ENCODE measurements at places on chromosomes 2 and 18.

- DNase-seq: no peak
These were observed 131.0 kb downstream of the ALPK2 start for GRCh38 chr18:58497845-58498244.

DNA sequence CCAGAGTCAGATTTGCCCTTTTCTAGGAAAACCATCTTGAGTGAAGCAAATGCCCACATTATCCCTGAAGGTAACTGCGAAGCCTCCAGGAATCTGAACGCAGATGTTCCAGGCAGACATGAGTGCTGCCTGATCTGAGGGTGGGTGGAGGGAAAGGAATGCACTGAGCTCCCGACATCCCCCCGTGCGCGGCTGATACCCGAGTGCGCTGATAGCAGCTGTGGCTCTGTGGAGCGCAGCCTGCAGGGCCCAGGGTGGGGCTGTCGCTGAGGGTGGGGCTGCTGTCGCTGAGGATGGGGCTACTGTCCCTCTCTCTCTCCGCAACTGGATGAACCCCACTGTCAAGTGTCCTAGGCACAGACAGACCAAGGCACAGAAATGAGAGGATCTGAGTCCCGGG is 82.4 kb downstream of the GFPT1 start:
- DNase-seq: no peak

- no peak for DNase-seq
These were observed 32.2 kb downstream of the LINC00305 start for GRCh38 chr18:64116571-64117175.

- DNase-seq: no peak
These were observed 8.4 kb upstream of the NR4A2 start for GRCh38 chr2:156340804-156341451.

- no peak for DNase-seq
These were observed 122.6 kb downstream of the PLEKHA3 start for GRCh38 chr2:178602901-178603300.

DNA sequence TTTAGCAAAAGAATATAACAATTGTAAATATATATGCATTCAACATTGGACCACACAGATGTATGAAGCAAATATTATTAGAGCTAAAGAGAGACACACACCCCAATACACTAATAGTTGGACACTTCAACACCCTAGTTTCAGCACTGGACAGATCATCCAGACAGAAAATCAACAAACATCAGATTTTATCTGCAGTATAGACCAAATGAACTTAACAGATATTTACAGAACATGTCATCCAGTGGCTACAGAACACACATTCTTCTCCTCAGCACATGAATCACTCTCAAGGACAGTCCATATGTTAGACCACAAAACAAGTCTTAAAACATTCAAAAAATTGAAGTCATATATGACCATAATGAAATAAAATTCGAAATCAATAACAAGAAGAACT is 22.1 kb upstream of the EVA1A start:
- no peak for DNase-seq

DNA sequence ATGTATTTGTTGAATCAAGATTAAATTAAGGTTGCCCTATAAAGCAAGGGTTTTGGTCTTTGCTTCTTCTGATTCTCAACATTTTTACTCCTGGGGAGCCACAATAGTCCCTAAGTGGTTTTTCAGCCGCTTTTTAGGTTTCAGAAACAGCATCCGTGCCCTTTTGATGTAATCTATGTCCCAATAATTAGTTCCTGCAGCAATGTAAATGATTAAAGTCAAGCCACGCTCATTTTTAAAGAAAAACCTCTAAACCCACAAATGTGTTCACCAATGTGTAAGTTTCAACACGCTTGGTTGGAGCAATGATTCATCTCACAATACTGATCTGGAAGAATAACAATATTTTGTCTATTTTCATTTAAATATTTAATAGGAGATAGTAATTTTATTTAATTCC is 5.6 kb downstream of the ARL4C start:
- DNase-seq: no peak

DNA sequence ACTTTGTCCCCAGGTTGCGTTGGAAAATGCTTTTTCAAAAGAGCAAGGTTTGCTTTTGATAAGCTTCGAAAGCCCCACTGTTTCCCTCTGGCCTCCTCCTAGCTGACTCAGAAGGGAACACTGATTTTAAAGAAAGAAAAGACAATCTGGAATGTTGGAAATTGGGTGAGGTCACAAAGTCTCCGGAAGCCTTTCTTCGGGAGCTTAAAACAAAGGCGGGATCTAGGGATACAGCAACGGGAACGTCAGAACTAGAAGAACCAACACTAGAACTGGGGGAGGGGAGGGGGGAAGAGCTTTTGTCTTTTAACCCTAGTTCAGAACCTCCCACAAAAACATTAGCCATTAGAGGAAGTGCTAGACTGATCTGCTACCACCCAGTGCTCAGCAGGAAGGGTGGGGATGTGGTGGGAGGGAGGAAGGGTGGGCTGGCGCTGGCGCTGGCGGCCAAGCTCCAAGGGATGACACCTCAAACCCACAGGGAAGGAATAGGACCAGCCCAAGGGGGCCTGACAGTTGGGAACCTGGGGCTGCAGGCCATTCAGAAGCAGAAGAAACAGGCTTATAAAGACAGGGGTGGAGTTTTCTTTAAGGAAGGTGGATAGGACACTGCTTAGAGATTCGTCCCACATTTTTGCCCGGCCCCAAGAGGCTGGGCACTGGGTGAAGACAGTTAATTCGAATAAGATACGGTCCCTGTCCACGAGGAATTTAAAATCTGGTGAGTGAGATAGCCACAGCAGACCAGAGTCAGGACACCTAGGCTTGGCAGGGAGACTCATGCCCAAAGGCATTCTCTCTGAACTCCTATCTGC is 1.7 kb downstream of the TMSB10 start:
- DNase-seq: peak; percentile 15

DNA sequence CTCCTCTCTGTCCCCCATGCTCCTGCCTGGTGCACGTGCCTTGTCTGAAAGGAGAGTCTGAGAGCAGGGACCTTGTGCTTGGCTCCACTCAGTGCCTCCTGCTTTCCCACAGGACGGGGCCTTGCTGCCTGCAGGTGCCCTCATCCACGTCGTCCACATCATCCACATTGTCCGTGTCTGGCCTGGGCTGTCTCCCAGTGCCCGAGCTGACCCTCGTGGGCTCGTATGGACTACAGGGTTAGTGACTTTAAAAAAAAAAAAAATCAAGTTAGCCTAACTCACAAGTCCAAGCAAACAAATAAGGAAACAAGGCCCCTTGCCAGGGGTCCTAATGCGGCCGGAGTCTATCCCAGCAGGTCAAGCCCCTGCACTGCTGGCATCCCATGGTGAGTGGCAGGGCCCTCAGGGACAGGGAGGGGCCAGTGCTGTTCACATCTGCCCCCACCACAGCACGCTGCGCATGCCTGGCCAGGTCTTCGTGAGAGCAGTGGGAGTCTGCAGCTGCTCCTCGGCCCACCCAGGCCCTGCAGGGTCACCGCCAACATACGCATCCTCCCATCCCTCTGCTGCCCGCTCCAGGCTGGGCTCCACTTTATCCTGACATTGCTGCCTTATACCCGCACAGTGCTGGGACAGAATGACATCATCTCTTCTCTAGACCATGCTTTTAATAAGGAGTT is 232.6 kb downstream of the NDUFA10 start:
- DNase-seq: no peak

DNA sequence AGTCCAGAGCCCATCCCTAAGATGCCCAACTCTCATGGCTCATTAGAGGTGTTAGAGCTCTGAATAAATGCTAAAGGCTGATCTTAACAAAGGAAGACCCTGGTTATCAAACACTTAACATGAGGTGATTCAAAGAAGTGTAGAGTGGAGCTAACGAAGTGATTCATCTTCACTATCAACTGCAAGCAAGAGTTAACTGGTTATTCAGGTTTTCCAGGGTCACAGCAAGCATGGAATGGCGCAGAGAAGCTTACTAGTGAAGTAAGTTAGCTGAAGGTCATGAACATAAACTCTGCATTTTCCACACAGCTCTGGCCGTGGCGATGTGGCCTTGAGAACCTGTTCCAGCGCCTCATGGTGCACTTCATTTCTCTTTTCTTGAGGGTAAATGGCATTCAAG is 17.0 kb downstream of the RND3 start:
- no peak for DNase-seq

DNA sequence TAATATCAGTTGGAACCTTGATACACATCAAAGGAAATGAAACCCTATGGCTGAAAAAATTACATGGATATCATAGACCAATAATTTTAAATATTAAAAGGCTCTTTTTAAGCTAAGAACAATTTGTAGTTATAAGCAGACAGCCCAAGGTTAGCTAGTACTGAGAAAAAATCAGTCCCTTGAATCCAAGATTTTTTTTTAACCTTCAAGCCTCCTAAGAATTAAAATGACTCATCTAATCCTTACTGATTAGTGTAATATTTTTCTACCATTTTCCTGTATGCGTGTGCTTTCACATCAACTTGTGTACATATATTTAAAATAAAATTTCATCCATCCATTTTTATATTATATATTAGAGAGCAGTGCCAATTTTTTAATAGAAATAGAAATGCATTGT is 1004.9 kb upstream of the ZEB2 start:
- no peak for DNase-seq

- DNase-seq: no peak
These were observed 52.9 kb downstream of the SATB2 start for GRCh38 chr2:199404841-199405240.

DNA sequence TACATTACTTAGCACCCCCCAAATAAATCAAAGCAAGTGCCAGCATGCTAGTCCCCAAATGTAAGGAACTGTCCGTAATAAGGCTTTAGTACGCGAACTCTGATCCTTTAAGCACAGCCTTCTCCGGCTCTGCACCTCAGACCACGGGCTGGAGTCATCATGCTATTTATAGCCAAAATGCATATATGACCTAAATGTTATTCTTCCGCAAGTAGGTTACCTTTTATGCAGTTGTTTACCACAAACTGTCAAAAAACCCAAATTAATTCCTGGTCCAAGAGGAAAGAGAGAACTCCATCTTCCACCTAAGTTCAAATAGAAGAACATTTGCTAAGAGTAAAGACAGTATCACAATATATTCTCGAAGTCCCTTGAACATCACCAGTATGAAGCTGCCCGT is 42.7 kb downstream of the ZNF516 start:
- DNase-seq: no peak

DNA sequence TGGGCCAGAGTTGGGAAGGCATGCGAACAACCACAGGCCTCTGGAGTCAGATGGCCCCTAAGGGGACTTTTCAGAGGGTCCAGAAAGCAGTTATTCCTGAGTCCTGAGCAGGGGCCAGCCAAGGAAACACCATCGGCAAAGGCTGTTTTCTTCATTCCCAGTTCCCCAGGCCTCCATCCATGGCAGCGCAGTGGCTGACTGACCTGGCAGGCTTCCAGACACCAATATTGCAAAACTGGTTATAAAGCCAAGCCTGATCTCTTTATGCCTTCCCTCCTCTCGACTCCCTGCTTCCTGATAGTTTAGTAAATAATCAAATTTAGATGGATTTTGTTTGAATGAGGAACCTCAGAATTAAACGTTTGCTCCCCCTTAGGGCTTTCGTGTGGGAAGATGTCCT is 133.4 kb upstream of the ITGA6 start:
- no peak for DNase-seq

GRCh38 chr2:151619337-151619989 is 114.8 kb downstream of the NEB start:
- no peak for DNase-seq

DNA sequence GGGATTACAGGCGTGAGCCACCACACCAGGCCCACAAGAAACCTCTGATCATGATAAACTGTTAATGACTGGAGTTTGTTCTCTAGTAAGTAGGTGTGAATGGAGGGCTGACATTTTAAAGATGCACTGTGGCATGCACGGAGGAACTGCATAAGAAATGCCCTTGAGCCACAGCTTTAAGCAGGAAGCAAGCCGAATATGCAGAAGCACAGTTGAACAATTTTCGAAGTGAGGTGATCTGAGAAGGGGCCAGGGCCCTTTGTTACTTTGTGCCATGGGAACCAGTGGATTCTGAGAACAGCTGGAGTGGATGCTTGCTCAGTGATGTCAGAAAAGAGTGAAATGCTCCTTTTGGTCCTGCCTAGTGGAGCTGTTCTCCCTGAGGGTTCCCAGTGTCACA is 16.3 kb downstream of the FECH start:
- no peak for DNase-seq

- DNase-seq: no peak
These were observed 268.4 kb downstream of the METTL4 start for GRCh38 chr18:2302628-2303516.

- no peak for DNase-seq
These were observed 158.9 kb upstream of the SLC14A2 start for GRCh38 chr18:45456090-45457021.

DNA sequence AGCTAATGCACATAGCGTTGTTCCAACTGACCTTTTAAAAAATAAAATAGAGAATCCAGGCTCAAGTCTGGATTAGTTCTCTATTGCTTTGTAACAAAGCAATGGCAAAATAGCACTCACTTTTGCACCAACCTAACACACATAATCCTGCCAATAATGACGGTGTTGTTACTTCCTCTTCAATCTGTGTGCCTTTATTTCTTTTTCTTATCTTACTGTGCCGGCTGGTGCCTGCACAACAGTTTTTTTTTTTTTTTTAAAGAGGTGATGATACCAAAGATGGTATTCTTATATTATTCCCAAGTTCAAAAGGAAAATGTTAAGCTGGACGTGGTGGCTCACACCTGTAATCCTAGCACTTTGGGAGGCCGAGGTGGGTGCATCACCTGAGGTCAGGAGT is 3.4 kb downstream of the PLB1 start:
- no peak for DNase-seq

- no peak for DNase-seq
These were observed 418.0 kb upstream of the UBE2E3 start for GRCh38 chr2:180562378-180562777.

- no peak for DNase-seq
These were observed 88.8 kb downstream of the GFPT1 start for GRCh38 chr2:69298261-69298660.

- DNase-seq: peak; percentile 21
These were observed 3.9 kb downstream of the NRP2 start for GRCh38 chr2:205686056-205686782.

DNA sequence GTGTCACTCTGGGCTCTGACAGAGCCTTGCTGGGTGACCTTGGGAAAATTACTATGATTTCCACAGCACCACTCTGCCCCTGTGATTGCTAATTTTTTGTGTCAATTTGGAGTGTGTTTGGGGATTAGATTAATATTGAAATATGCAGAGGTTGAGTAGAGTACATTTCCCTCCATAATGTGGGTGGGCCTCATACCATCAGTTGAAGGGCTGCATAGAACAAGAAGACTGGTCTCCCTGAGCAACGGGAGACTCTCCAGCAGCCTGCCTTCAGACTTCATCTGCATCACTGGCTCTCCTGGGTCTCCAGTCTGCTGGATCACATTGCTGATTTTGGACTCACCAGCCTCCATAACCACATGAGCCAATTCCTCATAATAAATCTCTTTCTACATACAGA is 313.7 kb downstream of the TNS1 start:
- DNase-seq: no peak

DNA sequence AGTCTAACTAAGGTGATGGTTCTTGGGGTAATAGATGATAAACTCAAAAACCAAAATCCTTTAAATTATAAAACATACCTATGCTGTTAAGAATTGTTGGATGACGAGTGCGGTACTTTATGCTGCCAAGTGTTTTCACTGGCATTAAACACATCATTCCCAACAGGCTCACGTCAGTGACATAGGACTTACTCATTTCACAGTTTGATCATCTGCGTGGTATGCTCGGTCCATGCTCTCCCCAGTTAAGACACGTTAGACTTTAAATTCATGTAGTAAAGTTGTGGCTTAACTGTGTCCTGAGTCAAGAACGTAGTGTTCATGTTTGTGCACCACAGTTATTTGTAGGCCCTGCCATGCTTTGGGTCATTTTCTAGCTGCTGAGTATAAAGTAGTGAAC is 125.6 kb upstream of the MYT1L start:
- DNase-seq: no peak

- no peak for DNase-seq
These were observed 621.1 kb downstream of the BCL11A start for GRCh38 chr2:59932341-59932740.

All from substantia nigra (tissue), 51 donors.